ENCODE measurements at places on chromosomes 13 and 19. TPM values are rescaled to one million over a fixed set of nuclear protein-coding genes. Genes with fewer than 3 reads are reported as not detected.
A peak's percentile ranks its signal among the peaks of the same experiment; 100 is the strongest.

- DNase-seq: peak; percentile 51
Observed at GRCh38 chr19:2043251-2043641, 7.8 kb downstream of the MKNK2 start.

DNA sequence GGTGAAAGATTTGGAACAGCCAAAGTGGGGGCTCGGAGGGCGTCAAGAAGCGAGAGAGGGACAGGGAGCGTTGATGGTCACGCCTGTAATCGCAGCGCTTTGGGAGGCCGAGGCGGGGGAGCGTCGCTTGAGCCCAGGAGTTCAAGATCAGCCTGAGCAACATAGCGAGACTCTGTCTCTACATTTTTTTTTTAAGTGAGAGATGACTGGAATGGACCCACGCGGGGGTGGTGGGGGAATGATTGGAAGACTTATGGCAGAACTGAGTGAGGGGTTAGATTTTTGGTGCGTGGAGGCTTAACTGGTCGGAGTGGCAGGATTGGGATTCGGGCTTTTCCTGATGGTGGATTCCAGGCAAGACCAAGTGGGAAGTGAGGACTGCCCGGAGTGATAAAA, 725 bp downstream of the PSMD8 start:
- no peak for DNase-seq

- no peak for DNase-seq
Observed at GRCh38 chr19:17673937-17674799, 14.0 kb downstream of the UNC13A start.

DNA sequence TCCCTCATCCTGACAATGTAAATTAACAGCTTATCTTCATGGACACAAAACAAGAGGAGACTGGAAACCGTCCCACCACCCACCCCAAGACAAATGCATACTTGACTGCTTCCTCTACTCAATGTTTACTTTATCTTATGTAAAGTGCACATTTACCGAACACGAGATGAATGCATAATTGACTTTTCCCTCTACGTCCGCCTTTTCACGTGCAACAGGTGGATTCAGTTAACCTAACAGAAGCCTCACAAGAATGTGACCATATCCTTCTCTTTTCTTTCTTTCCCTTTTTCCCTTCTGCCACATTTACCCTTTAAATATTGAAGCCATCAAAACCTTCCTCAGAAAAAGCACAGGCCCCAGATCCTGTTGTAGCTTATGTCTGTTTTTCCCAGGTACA, 468.0 kb downstream of the UQCRFS1 start:
- no peak for DNase-seq

- DNase-seq: peak; percentile 29
Observed at GRCh38 chr13:43664700-43665191, 122.0 kb downstream of the ENOX1 start.

GRCh38 chr19:3591876-3592613, 6.8 kb downstream of the GIPC3 start:
- DNase-seq: no peak

- no peak for DNase-seq
Observed at GRCh38 chr13:43782686-43783085, 4.1 kb downstream of the ENOX1 start.

DNA sequence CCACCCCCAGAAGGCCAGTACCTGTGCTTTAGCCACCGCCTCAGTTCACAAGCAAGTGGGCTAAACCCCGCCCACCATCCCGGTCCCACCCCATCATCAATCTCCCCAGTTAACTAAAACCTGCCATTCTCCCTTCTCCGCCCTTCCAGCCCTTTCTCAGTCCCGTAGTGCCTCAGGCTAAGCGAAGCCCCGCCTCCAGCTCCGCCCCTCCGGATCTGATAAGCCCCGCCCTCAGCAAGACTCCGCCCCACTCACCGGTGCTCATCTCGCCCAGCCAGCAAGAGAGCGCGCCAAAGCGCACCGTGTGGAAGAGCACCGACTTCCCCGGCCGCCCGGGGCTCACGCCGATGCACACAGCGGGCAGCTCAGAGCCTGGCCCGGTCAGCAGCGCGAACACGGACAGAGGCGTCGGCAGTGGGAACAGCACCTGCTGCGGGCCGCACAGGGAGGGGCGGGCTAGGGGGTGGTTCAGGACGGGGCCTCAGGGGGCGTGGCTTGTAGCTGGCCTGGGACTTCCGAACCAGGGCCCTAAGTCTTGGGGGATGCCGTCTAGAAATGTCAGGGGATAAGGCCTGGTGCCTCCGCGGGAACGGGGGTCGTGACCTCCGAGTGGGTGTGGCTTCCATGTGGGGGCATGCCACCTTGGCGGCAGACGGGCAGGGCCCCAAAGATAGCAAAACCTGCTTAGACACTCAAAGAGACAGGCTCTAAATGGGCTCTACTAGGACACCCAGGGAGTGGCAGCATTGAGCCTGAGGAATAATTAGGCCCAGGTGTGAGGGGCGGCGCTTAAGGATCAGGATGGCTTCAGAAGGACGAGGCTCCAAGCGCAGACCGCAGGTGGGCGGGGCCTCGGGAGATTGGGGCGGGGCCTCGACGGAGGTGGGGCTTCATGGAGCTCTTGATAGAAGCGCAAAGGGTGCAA, 21.4 kb downstream of the MAP4K1 start:
- DNase-seq: peak; percentile 69

- no peak for DNase-seq
Observed at GRCh38 chr13:32650705-32651311, 64.6 kb downstream of the PDS5B start.

DNA sequence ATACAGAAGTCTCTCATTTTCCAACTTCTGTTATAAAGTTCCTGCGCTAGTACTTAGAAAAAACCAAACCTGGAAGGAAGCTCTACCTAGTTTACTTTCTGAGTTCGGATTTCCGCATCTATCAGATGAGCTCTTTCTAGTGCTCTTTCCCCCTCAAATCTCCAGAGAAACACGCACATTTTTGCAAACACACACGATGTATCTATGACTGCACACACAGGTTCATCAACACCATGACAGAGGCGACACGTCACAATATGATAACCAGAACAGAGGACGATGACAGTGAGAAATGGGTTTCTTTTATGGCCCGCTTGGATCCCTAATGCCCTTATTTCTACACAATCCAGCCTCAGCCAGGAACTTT, 629 bp upstream of the LRRC63 start:
- no peak for DNase-seq

DNA sequence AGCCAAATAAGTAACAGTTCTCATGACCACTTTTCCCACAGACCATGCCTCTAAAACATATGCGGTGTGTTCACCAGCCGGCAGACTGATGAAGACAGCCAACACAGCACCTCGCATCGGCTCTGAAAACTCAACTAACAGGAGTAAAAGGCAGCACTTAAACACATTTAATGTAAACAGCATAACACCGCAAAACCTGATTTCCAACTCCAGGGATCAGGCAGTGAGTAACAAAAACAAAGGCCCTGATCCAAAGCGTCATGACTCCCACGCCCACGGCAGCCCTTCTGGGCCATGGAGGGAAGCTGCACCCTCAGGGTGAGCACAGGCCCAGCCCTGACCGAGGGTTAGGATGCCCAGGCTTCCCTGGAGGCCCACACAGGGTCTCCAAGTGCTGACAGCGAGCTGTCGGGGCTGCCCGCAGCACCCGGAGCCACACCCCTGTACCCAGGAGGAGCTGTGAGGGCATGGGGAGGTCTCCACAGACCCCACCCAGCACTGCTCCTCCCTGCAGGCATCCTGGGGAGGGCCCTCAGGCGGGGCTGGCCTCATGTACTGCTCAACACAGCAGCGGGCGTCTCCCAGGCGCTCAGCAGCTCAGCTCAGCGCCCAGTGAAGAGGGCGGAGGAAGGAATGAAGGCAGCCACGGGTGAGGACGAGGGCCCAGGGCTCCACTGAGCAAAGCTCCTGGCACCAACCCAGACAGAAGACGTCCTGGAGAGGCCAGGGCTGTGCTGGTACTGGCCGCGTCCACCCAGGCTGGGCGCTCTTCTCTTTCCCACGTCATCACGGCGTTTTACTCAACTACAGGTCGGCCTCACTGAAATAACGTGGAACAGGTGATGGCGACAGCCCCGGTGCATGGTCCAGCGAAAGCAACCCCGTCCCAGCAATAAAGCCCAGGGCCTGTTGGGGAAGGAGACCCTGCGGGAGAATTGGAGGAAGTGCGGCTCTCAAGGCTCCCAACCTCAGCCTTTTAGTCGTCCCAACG, 53.7 kb downstream of the RASA3 start:
- DNase-seq: peak; percentile 12

- DNase-seq: no peak
Observed at GRCh38 chr19:43452582-43452981, 12.8 kb downstream of the LYPD3 start.

DNA sequence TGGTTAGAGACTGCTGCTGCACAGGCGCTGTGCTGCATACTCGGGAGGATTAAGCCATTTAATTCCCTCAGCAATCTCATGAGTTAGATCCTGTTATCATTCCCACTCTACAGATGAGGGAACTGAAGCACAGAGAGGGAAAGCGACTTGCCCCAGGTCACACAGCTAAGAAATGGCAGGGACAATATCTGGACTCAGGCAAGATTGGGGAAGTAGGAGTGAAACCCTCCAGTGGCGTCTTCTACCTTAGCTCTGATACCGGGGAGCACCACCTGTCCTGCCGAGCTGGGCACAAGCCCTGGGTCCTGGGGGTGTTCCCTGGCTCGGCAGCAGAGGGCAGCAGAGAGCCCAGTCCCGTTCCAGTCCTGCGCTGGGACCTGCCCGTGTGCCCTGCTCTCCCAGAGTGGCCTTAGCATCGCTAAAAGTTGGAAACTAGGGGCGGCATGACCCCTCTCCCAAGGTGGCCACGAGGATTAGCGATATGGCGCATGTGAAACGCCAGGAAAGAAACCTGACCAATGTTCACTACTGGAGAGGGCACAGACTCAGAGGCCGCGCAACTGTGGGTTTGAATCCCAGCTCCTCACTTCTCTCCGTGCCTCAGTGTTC, 20.5 kb downstream of the CYTH2 start:
- peak; percentile 68 for DNase-seq

GRCh38 chr13:98879957-98880356, 97.9 kb downstream of the DOCK9 start:
- no peak for DNase-seq

DNA sequence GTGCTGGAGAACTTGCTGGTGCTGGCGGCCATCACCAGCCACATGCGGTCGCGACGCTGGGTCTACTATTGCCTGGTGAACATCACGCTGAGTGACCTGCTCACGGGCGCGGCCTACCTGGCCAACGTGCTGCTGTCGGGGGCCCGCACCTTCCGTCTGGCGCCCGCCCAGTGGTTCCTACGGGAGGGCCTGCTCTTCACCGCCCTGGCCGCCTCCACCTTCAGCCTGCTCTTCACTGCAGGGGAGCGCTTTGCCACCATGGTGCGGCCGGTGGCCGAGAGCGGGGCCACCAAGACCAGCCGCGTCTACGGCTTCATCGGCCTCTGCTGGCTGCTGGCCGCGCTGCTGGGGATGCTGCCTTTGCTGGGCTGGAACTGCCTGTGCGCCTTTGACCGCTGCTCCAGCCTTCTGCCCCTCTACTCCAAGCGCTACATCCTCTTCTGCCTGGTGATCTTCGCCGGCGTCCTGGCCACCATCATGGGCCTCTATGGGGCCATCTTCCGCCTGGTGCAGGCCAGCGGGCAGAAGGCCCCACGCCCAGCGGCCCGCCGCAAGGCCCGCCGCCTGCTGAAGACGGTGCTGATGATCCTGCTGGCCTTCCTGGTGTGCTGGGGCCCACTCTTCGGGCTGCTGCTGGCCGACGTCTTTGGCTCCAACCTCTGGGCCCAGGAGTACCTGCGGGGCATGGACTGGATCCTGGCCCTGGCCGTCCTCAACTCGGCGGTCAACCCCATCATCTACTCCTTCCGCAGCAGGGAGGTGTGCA, 587 bp downstream of the S1PR4 start:
- DNase-seq: no peak

GRCh38 chr13:42380420-42381164, 108.6 kb downstream of the AKAP11 start:
- no peak for DNase-seq

DNA sequence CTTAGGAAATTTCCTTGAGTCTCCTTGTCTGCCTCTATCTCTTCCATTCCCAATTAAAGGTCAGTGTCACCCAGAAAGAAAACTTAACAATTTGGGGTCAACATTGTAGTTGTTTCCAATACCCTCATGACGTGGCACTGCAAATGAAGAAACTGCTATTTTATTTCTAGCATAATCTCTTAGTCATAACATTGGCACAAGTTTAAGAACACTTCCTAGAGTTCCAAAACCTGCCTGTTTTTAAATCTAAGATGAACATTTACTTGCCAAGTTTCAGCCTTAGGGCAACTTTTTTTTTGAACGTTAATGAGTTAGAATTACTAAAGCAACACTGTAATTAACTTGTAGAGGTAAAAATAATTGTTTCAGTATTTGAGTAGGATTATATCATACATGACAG, 108.0 kb downstream of the LMO7 start:
- DNase-seq: no peak

GRCh38 chr13:95201814-95202651, 99.2 kb downstream of the ABCC4 start:
- DNase-seq: no peak

- DNase-seq: no peak
Observed at GRCh38 chr13:113509989-113510388, 19.5 kb upstream of the DCUN1D2 start.

GRCh38 chr13:43731296-43731695, 55.5 kb downstream of the ENOX1 start:
- DNase-seq: no peak

DNA sequence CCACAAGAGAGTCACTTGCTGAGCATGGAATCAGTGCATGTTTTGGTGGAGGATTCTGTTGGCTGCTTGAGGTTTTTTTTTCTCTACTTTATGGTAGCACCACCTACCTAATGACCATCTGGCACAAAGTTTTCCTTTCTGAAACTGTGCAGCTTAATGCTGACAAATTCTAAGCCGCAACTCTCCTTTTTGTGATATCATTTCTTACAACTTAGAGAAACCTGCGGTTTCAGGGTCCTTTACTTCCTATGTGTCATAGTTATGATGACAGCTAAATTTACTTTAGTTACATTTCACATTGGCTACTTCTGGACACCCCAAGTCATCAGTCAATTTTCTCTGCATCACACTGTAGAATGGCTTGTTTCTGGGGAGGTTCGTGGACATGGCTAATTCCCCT, 115.4 kb upstream of the TMTC4 start:
- no peak for DNase-seq

DNA sequence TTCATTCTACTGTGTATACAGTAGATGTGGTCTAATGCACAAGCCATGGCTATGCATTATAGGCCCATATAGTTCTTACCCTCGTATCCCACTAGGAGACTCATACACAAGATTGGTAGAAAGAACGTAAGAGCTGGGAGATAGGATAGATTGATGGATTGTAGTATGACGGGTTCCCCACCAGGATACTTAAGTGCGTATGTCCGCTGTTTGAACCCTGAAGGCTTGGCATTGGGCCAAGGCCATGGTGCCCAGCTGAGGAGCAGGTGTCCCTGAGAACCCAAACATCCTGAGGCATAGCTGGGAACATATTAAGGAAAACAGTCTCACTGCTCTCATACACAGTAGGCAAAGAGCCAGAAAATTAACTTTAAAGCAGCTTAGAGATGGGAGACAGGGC, 617.5 kb upstream of the KLF12 start:
- DNase-seq: no peak

RASIP1 gene
- 8.2 TPM for total RNA-seq

DLL3 gene
- not detected for total RNA-seq

SMIM44 gene
- not detected for total RNA-seq

IRGQ gene
- 25.4 TPM for total RNA-seq

OR4F17 gene
- total RNA-seq: not detected

SULT2A1 gene
- total RNA-seq: not detected

GAS6 gene
- total RNA-seq: 98.3 TPM

KPTN gene
- total RNA-seq: 5.5 TPM

GDF15 gene
- total RNA-seq: 1.5 TPM

CYP2S1 gene
- 6.9 TPM for total RNA-seq

KLK6 gene
- 0.54 TPM for total RNA-seq

UBL3 gene
- total RNA-seq: 32.1 TPM

RNF17 gene
- not detected for total RNA-seq

RYR1 gene
- total RNA-seq: 2.6 TPM

PGLYRP2 gene
- 0.28 TPM for total RNA-seq

Measured in ovary (tissue), 10 donors.